Activated CD4-positive, alpha-beta T cell treated with anti-CD3 and anti-CD28 coated beads, Interleukin-2, amount 10 ng/mL, durations not matched to agents 24 days and 14 days (primary cell): ENCODE measurements at places on chromosomes 12 and 14. TPM values are rescaled to one million over a fixed set of nuclear protein-coding genes. Genes with fewer than 3 reads are reported as not detected.
A peak's percentile ranks its signal among the peaks of the same experiment; 100 is the strongest.

GRCh38 chr12:128729628-128730121 lies 94.1 kb downstream of the SLC15A4 start:
- DNase-seq, result no peak
- no peaks in the 10 kb centered on the region for H3K4me1 ChIP-seq
- no peak overlapping the region for H3K27ac ChIP-seq
- H3K36me3 ChIP-seq, result no peaks in the 10 kb centered on the region
- no peak overlapping the region for H3K4me3 ChIP-seq

- DNase-seq, result no peak
- no peak overlapping the region for H3K27ac ChIP-seq
- no peak overlapping the region for H3K4me3 ChIP-seq
- no peaks in the 10 kb centered on the region for H3K27me3 ChIP-seq
- H3K4me1 ChIP-seq, result no peaks in the 10 kb centered on the region
Measured at GRCh38 chr12:132514838-132515237, 24.9 kb downstream of the FBRSL1 start.

GRCh38 chr14:90599748-90600507 lies 203.1 kb downstream of the CALM1 start:
- H3K4me3 ChIP-seq, result no peak overlapping the region
- H3K36me3 ChIP-seq, result no peaks in the 10 kb centered on the region
- H3K4me1 ChIP-seq, result no peaks in the 10 kb centered on the region
- no peak for DNase-seq
- no peak overlapping the region for H3K27ac ChIP-seq
- peaks cover 20% of the 10 kb centered on the region for H3K27me3 ChIP-seq

Gene CHGA
- not detected in 2 replicates for total RNA-seq

DNA sequence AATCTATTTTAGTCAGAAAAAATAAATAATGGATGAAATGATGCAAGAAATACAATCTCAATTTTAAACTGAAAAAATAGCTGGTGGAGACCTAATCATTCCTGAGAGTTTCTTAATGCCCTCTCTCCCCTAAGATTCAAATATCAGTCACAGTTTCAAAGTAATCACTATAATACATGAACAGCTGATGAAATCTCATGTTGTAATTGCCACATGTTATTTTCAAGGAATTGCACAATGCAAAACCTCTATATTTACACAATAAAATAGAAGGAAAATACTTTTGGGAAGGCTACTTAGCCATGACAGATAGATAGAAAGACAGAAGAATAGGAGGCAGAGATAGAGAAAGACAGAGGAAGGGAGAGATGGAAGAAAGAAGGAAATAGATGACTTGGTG lies 18.2 kb downstream of the IFNG-AS1 start:
- peaks cover 3% of the 10 kb centered on the region for H3K4me1 ChIP-seq
- H3K4me3 ChIP-seq, result no peak overlapping the region
- no peaks in the 10 kb centered on the region for H3K36me3 ChIP-seq
- no peaks in the 10 kb centered on the region for H3K27me3 ChIP-seq
- peak overlapping the region; percentile 21 for H3K27ac ChIP-seq
- DNase-seq, result no peak

Gene ADGRD1
- 0.84 and 0.95 TPM in 2 replicates for total RNA-seq

Gene USP44
- total RNA-seq, result 3.8 and 4.5 TPM in 2 replicates

DNA sequence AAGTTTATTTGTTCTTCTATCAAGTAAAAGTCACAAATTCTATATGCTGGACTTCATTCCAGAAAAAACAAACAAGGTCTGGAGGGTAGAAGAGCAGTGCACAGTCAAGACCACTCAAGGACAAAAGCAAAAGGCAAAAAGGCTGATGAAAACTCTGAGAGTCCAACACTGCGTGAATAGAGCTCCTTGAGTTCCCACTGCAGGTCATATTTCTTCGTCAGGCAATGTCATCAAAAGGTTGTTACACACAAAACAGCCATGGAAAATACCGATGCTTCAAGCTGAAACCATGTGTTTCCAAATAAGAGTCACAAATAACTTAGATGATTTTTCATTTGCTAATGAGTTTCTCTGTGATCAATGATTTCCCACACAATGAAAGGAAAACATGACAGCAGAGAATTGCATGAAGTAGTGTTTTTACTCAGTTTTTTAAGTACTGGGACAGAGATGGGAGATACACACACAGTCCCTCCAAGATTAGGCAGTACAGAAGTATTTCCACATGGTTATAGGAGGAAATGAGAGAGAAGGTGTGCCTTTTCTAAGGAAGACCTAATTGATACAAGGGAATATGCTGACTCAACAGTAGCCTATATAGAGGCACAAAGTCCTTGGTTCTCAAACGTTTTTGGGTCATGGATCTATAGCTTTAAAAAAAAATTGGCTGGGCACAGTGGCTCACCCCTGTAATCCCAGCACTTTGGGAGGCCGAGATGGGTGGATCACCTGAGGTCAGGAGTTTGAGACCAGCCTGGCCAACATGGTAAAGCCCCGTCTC lies 177.7 kb downstream of the MED13L start:
- DNase-seq, result no peak
- peak overlapping the region; percentile 53 for H3K27ac ChIP-seq
- peaks cover 6% of the 10 kb centered on the region for H3K36me3 ChIP-seq
- peaks cover 23% of the 10 kb centered on the region for H3K4me1 ChIP-seq
- H3K27me3 ChIP-seq, result no peaks in the 10 kb centered on the region

Gene GLIPR1L1
- total RNA-seq, result not detected in 2 replicates

- H3K4me3 ChIP-seq, result no peak overlapping the region
- H3K36me3 ChIP-seq, result no peaks in the 10 kb centered on the region
- DNase-seq, result no peak
- H3K27ac ChIP-seq, result no peak overlapping the region
- no peaks in the 10 kb centered on the region for H3K27me3 ChIP-seq
Measured at GRCh38 chr12:124509676-124510300, 57.6 kb downstream of the NCOR2 start.

GRCh38 chr14:59424341-59425071 lies 40.7 kb downstream of the GPR135 start:
- no peak overlapping the region for H3K27ac ChIP-seq
- no peak for DNase-seq
- H3K4me1 ChIP-seq, result peaks cover 6% of the 10 kb centered on the region
- H3K4me3 ChIP-seq, result no peak overlapping the region
- H3K36me3 ChIP-seq, result no peaks in the 10 kb centered on the region
